H54 (cell line): ENCODE measurements at places on chromosomes 4 and X.

DNA sequence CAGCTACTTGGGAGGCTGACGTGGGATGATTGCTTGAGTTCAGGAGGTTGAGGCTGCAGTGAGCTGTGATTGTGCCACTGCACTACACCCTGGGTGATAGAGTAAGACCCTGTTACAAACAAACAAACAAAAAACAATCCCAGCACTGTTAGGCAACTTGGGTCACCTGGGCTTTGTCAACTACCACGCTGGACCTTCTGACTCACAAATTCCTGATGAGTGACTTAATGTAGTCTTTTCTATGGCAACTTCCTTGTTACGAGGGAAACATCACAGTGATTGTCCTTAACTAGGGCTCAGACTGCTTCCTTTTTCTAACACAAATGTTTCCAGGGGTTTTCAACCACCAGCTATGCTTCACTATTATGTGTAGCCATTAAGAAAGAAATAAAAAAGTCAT, 128.8 kb upstream of the GPC4 start:
- DNase-seq, result no peak

DNA sequence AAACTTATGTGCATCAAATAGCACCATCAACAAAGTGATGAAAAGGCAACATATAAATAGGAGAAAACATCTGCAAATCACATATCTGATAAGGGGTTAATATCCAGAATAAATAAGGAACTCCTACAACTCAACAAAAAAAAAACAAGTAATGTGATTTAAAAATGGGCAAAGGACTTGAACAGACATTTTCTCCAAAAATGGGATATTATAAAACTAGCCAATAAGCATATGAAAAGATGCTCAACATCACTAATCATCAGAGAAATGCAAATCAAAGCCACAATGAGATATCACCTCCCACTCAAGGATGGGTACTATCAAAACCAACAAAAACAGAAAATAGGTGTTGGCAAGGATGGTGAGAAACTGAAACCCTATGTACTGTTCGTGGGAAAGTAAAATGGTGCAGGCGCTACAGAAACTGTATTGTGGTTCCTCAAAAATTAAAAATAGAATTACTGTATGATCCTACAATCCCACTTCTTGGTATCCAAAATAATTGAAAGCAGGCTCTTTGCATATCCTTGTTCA, 2.4 kb downstream of the DNAJB14 start:
- no peak for DNase-seq

DNA sequence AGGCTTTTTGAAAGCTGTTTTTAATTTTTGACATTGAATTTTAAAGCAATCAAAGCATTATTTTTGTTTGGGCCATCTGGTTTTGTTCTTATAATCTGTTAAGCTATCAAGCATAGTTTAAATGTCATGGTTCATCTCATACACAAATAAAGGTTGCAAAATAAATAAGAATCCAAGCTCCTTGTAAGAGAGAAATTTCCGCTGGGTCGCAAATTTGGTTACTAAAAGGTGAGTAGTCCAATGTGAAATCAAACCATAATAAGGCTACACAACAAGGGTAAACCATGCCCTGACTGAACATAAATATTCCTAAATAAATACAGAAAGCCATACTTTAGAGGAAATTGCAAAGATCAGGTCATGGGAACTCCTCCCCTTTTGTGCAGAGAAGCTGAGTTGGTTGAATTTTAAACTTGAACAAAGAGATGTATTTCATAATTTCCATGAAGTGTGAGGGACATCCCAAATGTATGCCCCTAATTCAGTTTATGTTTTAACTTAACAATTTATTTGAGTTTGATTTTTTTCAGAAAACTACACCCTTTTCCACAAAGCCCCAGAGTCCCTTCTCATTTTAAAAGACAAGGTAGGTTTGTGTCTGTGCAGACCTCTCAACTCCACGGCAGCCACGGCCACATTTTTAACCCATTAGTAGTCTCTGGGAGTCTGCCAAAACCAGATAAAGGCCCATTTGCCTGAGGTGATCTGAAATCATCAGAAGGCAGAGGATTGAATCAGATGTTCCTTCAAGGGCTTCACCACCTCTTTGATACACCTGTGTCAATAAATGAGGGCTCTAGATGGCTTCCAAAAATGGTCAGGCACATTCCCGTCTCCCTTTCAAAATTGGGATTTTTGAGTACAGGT, 85.2 kb downstream of the PLAC1 start:
- DNase-seq, result no peak

DNA sequence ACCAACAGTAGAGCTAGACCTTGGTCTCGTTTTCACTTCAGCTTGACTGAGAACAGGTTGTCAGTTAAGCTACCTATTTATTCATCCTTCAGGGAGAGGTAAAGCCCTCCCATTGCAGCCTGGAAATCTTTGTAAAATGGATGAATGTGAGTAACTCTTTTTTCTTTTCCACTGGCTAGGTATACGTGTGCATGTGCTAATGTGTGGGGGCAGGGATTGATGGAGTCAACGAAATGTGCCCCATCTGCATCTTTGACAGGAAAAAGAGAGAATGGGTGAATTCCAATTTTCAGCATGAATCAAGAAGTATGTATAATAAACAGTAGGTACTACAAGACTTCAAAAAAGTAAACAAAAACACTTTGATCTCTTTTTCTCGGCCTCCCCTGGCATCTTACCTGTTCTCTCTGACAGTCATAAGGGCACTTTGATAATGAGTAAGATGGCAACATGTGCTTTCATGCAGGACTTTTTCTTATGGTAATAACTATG, at the start of gene IL21:
Gene IL21 (minus strand): TSS at position 51 of the 492 bp plus-strand sequence. CDS start 55 bp downstream, outside the sequence.
- DNase-seq, result no peak

GRCh38 chr4:139828966-139829664, 163.5 kb downstream of the MGST2 start:
- DNase-seq, result no peak

DNA sequence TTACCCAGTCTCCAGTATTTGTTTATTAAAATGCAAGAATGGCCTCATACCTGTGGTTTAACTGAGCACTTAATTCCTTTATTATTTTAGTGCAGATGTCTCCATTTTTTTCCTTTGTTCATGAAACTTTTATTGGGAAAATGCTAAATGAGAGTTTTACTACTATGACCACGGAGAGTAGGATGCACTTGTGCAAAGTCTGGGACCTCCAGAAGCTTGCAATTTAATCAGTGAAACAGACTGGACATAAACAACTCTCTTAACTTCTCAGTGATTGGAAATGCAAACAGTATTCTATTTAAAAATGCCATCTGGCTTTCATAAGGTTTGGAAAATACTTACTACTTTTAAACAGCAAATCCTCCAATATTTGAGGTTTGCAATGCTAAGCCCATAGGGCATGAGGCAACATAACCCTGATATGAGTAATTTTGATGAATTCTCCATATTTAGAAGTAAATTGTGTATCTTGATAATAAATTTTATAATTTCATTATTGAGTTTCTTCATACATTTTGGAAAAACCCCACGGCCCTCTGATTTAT, 718.7 kb upstream of the MAGEB2 start:
- no peak for DNase-seq

DNA sequence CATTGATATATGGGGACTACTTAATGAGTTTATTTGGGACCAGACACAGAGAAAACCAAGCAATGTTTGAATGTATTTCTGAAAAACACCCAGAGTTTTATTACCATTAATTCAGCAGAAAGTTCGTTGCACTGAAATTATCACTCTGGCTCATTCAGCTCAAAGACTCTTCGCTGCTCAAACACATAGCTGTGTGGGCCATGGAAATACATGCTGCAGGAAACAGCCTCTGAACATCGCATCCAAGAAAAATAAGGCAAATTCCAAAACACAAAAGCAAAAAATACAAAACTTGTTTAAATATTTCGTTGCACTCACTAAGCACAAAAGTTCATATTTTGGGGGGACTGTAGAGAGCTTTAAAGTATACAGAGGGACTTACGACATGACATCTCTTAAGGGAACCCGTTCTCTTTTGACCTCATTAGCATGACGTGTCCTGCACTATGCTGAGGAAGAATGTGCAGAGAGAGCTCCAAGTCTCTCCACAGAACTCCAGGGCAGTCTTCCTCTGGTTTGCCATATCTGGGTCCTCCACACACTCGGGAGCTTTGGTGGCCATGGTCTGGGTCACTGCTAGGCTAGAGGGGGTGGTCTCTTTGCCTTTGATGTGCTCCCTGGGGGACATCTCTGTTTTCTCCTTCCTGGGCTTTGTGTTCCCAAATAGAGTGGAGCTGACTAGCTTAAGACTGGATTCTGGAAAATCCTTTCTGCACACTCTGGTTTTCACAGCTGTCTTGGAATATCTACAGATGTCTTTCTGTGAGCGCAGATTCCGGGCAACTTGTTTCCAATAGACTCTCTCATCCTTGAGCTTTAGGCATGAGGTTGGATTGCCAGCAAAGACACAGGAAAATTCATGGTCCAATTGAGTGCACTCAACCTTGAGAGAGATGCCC, 2.8 kb downstream of the FGFBP1 start:
- DNase-seq, result no peak

DNA sequence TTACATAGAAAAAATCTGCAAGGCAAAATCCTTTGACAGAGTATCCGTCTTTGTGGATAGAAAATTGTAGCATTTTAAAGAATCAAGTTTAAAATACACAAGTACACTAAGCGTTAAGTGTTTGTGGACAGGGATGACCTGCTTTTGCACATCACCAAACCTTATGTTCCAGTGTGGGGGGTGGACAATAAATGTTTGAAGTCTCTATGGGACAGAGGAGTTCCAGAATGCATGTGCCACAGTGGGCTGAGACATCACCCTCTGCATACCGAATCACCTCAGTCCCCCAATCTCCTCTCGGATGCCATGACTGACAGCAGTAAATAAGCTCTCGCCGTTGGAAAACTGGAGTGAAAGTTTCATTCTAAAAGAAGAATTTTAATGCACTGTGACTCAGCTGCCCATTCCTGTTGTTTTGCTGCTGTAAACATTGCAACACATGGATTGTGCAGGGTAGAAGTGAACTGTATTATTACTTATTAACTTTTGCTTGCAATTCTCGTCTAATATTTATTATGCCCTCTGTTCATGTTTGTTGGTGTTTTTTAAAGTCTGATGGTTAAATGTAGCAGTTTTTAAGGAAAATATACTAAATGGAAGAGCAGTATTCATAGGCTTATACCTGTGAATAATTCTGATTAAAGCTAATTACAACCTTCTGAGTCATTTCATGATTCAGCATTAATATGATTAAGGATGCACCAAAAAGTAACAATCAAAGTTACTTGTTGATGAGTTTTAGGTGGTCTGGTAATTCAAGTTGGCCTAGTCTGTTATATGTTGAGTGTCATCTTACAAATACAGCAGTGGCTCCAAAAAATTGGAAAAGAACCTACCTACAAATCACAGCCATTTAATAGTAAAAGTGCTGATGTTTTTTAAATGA, 24.0 kb downstream of the CDKN2AIP start:
- DNase-seq, result no peak

DNA sequence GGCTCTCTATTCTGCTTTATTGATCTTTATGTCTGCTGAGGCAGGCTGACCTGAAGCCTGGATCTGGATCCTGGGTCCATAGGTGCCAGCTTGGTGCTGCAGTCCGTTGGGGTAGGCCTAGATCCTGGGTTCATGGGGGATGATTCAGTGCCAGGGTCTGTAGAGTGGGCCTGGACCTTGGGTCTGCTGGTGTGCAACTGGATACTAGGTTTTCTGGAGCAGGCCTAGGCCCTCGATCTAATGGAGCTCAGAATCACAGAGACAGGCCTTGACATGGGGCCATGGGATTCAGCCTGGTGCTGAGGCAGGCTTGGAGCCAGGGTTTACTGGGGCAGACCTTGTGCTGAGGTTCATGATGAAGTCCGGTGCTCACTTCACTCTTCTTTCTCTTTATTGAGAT, 358.6 kb downstream of the TEX13C start:
- DNase-seq, result no peak

- DNase-seq, result no peak
Measured at GRCh38 chr4:185383451-185383850, 12.3 kb downstream of the LRP2BP start.

- DNase-seq, result no peak
Measured at GRCh38 chr4:26161030-26161824, 159.6 kb upstream of the RBPJ start.

DNA sequence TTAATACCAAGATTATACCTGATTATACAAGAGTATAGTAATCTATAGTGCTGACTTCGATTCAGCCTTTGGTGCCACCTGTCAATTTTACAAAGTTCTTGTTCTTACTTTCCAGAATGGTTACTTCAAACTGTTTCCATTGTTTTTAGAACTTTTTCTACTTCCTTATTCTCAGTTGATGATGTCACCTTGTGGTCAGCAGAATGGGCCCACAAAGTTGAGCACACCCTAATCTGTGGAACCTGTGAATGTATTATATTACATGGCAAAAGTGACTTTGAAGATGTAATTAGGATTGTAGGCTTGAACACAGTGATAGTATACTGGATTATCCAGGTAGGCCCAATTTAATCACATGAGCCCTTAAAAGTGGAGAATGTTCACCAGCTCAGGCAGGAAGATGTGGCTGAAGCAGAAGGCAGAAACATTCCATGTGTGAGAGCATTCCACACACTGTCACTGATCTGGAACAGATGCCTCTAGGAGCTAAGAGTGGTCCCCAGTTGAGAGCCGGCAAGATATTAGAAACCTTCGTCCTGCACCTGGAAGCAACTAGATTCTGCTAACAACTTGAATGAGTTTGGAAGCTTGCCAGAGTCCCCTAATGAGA, 6.3 kb upstream of the SGMS2 start:
- DNase-seq, result no peak

DNA sequence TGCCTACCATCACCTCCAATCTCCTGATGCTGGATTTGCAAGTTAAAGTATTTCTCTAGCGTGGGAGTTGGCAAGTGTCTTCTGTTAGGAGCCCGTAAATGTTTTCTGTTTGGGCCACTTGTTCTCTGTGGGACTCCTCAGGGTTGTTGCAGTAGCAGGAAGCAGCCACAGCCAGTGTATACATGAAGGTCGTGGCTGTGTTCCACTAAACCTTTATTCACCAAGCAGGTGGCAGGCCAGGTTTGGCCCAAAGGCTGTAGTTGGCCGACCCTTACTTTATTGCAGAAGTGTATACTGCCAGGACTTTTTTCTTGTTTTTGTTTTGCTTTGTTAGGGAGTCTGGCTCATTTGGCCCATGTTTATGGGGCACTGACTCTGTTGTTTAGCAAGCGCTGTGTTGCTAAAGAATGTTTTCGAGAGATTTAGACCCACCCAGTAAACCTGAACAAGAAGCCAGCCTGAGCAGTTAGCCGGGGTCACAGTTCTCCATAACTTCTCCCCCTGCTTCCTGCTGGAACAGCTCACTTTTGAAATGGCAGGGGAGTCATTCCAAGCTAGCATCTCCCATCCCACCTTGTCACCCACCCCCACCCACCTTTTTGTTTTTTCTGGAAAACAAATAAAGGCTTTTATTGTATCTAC, 58.8 kb downstream of the SHROOM2 start:
- no peak for DNase-seq
